ENCODE measurements at places on chromosomes 1 and 21.

DNA sequence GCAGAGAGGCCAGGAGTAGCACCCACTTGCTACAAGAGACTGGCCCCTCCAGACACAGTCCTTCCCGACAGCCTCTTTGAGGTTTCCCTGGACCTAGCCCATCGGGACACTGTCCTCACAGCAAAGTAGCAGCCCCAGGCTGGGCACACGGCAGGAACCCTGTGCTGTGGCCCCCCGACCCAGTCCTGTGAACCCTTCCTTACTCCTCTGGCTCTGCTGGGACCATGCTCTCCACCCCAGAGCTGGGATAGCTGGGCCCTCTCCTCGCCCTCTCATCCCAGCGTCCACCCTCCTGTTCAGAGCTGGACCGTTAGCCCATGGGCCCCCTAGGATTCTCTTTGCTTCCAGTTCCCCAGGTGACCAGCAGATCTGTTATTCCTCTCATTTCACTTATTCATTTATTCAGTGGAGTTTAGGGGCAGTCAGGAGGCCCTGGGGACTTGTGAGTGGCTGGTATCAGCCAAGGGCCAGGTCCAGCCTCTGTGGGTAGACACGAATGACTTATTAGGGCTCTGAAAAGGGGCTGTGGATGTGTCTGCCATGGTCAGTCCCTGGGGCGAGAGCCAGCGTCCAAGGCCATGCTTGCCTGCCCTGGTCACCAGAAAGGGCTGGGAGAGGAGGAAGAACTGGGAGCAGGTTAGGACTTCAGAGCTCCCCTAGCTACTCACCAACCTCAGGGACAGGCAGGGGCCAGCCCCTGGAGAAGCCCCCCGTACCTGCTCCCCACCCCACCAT, 117.6 kb upstream of the RUNX3 start:
- DNase-seq = no peak

DNA sequence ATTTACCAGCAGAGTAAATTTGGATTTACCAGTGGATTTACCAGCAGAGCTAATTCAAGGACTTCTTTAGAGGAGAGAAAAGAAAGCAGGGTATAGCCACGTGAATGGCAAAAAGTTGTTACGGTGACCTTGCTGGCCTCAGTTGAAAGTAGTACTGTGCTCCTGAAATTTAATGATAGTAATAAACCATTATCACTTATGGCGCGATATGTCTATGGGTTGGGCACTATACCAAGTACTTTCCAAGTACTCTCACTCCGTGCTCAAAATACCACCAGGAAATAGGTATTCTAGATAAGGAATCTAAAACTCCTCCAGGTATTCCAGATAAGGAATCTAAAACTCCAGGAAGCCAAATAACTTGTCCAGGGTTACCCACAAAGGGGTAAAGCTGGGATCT, 35.8 kb downstream of the SLC44A3 start:
- DNase-seq = no peak

- no peak for DNase-seq
Measured at GRCh38 chr1:3578906-3579305, 32.4 kb downstream of the MEGF6 start.

DNA sequence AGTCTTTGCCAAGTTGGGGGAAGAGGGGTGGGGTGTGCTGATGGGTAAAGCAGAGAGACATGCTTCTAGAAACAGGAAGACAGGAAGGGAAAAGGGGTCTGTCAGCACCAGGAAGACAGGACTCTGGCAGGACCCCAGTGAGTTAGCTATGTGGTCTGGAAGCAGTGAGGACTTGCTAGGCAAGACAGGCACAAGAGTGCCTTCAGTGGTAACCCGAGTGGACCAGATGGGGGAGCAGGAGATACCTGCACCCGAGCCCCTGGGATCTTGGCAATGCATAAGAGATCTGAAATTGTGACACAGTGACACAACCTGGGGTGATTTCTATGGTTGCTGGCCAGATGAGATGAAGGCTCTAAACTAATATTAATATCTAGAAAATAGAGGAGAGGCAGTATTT, 7.0 kb downstream of the TLR5 start:
- no peak for DNase-seq

GRCh38 chr1:147722124-147722523, 38.3 kb downstream of the GJA5 start:
- no peak for DNase-seq

DNA sequence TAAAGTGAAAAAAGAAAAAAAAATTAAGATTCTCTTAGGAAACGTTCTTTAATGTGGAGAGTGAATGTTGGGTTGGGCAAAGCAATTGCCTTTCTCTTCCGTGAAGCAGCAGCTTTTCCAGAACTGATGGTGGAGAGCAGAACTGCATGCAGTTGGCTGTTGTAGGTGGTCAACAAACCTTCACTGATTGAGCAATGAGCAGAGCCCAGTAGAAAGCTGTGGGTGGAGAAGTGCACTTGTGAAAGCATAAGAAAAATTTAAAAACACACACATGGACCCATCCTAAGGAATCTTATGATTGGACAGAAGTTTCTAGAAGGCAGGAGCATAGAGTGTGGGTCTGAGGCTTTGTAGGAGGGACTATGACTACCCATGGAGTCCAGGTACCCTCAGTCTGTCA, 4.5 kb downstream of the PRELP start:
- no peak for DNase-seq

Data from CD4-positive, alpha-beta T cell treated with Interleukin-21 for 1 hour (primary cell).